ELF-1 (cell line): ENCODE measurements at places on chromosomes 7 and 10.

- DNase-seq: no peak
Measured at GRCh38 chr7:104971290-104972071, 42.5 kb upstream of the KMT2E start.

GRCh38 chr10:132866601-132867381 lies 75.6 kb downstream of the CFAP46 start:
- no peak for DNase-seq

GRCh38 chr7:72017756-72018155 lies 394.4 kb downstream of the CALN1 start:
- no peak for DNase-seq

DNA sequence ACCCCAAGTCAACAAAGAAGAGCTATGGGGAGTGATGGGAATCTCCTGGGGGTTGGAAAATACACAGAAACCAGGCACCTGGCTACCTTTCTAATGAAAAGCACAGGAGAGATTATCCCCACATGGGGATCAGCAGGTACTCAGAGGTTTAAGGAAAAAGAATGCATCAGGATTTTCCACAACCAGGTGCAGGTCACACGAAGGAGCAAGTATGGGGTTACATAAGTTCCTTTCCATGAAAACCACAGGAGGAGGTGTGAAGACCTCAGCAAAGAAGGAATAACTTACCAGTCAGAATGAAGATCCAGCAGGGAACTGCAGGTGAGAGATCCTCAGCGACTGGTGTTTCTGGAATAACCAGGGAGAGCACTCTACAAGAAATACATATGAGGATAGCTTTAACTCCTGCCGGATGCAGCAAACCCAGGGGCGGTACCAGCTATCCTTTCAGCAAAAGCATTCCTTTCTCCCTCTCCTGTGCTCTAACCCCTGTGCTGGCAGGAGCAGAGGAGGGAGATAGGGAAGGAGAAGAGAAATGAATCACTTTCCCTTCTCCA lies 116.7 kb upstream of the TMEM106B start:
- peak; percentile 44 for DNase-seq

GRCh38 chr10:130757271-130757670 lies 554.2 kb downstream of the TCERG1L start:
- no peak for DNase-seq

DNA sequence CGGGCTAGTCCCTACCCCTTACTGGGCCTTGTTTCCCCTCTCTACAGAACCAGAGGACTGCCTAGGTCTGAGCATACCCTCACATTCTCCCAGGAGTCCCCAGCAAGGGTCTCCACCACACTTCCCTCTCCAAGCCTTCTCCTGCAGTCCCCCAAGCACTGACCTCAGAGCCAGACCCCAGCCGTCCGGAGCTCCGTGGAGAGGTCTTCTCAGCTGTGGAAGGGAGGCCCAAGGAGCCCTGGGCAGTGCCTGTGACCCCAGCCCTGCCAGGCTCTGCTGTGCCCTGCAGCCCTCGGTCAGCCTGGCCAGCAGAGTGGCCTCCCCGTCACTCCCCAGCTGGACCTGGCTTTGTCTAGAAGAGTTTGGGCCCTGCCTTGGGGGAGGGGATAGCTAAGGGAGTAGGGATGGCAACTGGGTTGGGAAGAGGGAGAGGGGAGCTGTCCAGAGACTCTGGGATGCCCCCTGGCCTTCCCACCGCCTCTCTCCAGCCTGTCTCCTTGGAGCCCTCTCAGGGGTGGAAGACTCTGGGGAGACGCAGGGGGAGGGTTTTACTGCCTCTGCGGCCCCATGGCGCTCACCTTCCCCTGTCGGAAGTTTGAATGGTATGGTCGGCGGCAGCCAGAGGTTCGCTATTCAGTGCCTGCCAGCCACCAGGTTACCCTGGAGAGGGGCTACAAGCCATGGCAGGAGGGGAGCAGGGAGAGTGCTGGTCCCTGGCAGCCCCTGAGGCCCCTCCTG lies at the start of gene C10orf105:
Gene C10orf105 (minus strand): TSS at position 315 of the 738 bp plus-strand sequence. CDS start 3,441 bp downstream, outside the sequence.
- peak; percentile 75 for DNase-seq

GRCh38 chr7:164882-165660 lies 27.3 kb upstream of the FAM20C start:
- no peak for DNase-seq

DNA sequence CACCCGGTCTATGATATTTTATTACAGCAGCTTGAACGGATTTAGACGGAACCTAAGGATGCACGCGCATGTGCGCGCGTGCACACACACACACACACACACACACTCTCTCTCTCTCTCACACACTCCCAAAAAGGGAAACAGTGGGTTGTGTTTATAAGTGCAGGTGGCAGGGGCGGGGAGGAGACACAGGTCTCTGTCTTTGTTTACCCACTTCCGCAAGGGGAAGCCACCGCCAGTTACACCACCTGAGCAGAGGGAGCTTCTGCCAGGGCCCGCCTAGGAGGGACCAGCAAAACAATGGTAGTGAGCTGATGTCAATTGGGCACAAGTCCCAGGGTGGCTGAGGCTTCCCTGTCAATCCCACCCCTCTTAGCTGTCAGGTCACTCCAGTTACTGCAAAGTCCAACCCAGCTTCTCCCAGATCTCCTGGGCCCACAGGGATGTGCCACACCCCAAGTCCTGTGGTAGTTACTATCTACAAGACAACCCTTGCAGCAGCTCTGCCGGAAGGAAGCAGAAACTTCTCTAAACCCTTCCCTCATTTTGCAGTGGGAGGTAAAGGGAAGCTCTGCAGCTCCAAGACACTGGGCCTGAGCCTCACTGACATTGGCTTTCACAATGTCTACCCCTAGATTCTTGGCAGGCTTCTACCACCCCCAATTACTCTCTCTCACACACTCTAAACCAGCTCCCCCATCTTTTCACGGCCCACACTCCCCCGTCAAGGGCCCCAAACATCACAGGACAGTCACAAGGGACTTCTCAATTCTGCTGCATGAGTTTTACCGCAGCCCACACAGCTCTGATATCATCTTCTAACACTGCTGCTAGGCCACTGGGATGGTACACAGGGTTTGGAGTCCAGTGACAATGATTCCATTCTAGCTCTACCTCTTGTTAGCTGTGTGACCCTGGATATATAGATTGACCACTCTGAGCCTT lies 17.6 kb downstream of the ANXA11 start:
- DNase-seq: no peak

DNA sequence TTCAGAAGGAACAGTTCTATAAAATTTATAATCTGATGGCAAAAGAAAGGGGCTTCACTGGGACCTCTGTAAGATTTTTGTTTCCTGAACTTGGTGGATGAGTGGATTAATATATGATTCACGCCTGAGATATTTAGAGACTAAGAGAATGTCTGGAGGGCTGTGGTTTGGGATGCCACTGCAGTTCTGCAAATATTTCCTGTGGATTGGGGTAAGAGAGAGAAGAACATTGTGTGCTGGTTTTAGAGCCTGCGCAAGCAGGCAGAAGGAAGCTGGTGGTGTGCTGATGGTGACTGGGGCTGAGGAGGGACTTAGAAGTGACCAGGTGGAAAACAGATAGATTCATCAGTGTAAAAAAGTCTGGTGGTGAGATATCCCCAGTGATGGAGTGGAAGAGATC lies 87.0 kb downstream of the SUGCT start:
- DNase-seq: no peak

- no peak for DNase-seq
Measured at GRCh38 chr7:66277492-66277891, 72.4 kb downstream of the TPST1 start.

DNA sequence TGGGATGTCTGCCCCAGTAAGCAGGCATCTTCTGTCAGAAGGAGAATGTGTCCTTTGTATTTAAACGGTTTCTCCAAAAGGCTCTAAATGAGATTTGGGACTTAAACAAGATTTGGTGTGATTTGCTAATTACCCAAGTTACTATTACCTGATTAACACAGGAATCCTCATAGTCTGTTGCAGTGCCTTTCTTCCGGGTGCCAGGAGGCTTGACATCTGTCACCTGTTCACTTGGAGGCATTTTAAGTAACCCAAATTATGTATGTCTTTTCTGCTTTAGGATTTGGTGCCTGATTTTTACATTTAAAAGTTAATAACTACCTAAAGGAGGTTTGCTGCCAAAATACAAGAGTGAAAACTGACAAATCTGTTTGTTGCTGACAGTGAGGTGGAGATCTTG lies 587.9 kb upstream of the GALNT17 start:
- DNase-seq: no peak

- DNase-seq: no peak
Measured at GRCh38 chr10:129955601-129956285, 8.3 kb downstream of the EBF3 start.

- no peak for DNase-seq
Measured at GRCh38 chr10:22317076-22317370, 835 bp downstream of the COMMD3 start.

- no peak for DNase-seq
Measured at GRCh38 chr7:42495256-42495655, 258.2 kb upstream of the GLI3 start.

GRCh38 chr7:4201566-4201965 lies 480.5 kb upstream of the FOXK1 start:
- DNase-seq: no peak

DNA sequence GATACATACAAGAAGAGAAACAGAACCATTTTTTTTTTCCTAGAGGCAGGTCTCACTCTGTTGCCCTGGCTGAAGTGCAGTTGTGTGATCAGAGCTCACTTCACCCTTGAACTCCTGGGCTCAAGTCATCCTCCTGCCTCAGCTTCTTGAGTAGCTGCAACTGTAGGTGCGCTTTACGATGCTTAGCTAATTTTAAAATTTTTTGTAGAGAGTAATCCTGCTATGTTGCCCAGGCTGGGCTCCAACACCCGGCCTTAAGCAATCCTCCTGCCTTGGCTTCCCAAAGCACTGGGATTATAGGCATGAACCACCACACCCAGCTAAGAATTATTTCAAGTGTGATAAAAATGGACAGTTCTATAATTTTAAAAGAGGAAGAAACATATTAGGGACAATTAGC lies 5.6 kb upstream of the ZEB1 start:
- no peak for DNase-seq

DNA sequence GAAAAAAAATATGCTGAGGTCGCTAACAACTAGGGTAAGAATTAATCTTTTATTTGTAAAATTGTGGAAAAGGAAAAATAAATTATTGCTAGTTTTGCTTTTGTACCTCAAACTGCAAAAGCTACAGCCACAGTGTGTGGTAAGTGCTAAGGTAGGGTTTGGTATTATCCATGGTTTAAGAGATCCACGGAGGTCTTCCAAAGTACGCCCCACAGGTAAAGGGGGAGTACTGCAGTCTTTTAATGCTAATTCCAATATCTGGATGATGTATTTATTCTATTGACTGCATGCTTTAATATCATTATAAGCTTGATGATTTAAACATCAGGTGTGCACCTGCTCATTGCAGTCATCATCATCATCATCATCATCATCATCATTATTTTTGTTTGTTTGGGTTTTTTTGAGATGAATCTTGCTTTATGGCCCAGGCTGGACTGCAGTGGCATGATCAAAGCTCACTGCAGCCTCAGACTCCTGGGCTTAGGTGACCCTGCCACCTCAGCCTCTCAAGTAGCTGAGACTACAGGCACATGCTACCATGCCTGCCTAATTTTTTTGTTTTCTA lies 38.4 kb upstream of the BMS1 start:
- no peak for DNase-seq

DNA sequence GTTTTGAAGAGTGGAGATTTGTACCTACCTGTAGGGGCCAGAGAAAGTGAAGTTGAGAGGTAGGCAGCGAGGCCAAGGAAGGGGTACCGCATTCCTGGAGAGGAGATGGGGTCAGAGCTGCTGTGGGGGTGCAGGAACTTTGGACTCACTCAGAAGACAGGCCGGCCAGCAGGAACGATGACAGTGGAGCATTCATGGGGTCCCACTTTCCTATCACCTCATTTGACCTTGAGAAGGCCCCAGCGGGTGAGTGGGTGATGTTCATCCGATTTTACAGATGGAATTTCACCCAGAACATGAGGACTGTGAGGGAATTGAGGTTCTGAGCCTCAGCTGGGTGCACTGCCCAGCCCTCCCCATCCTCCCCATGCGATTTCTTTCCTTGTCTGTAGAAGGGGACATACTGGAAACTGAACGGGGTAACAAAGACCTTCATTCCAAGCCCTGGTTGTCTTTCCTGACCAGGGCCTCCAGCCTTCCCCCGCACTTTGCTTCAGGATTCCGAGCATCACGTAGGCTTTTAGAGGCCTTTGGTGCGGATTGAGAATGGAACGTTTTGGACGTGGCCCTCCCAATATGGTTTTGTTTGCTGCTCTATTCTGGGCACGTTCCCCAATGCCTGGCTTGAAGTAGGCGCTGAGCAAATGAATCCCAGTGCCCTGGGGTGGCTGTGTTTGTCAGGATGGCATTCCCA lies 87.3 kb downstream of the ADCY1 start:
- DNase-seq: no peak

- DNase-seq: no peak
Measured at GRCh38 chr10:45589868-45590267, 82.7 kb downstream of the ZFAND4 start.

DNA sequence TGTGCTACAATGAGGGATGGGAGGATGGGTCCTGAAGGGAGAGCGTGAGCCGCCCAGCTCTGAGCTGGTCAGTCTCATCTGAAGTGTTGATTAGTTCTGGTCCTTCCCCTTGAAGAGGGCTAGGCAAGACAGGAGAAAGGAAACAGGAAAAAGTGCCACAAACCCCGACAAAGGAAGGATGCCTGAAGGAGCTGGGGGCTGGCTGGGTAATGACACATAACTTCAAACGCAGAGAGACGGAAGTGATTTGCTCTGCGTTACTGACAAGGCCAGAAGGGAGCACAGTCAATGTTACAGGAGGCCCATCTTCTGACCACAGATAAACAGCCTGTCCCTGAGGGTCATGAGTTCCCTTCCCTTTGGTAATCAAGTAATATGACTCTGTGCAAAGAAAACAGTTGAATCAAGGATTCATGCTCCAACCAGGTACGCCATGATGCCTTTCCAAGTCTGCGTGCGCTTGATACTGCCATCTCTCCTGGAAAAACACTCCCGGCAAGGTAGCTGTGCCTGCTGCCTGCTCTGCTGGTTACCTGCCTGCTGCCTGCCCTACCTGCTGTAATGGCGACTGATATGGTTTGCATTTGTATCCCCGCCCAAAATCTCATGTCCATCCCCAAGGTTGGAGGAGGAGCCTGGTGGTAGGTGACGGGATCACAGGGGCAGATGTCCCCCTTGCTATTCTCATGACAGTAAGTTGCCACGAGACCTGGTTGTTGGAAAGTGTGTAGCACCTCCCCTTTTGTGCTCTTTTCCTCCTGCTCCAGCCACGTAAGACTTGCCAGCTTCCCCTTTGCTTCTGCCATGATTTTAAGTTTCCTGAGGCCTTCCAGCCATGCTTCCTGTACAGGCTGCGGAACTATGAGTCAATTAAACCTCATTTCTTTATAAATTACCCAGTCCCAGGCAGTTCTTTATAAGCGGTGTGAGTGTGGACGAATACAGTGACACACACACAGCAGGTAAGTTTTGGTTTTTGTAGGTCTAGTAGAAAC lies 57.9 kb downstream of the GRB10 start:
- DNase-seq: no peak

- no peak for DNase-seq
Measured at GRCh38 chr10:132135053-132135872, 51.5 kb upstream of the DPYSL4 start.

- DNase-seq: no peak
Measured at GRCh38 chr10:50636618-50637579, 13.1 kb upstream of the SGMS1 start.

- no peak for DNase-seq
Measured at GRCh38 chr10:6386346-6386745, 183.6 kb downstream of the PFKFB3 start.

- no peak for DNase-seq
Measured at GRCh38 chr10:59376846-59377245, 14.5 kb upstream of the FAM13C start.
